ENCODE measurements at places on chromosomes 5 and 9.

GRCh38 chr5:116457062-116457461, 117.6 kb downstream of the SEMA6A start:
- DNase-seq = no peak

GRCh38 chr9:35340046-35340445, 149.9 kb upstream of the RUSC2 start:
- DNase-seq = no peak

- no peak for DNase-seq
Observed at GRCh38 chr5:40291338-40291737, 388.4 kb upstream of the PTGER4 start.

- DNase-seq = no peak
Observed at GRCh38 chr9:135123773-135124134, 36.3 kb downstream of the OLFM1 start.

GRCh38 chr9:99745085-99745484, 76.6 kb upstream of the NR4A3 start:
- no peak for DNase-seq

GRCh38 chr5:146805081-146805480, 73.5 kb downstream of the PPP2R2B start:
- no peak for DNase-seq

GRCh38 chr9:94648185-94648584, 8.9 kb upstream of the FBP1 start:
- DNase-seq = no peak

DNA sequence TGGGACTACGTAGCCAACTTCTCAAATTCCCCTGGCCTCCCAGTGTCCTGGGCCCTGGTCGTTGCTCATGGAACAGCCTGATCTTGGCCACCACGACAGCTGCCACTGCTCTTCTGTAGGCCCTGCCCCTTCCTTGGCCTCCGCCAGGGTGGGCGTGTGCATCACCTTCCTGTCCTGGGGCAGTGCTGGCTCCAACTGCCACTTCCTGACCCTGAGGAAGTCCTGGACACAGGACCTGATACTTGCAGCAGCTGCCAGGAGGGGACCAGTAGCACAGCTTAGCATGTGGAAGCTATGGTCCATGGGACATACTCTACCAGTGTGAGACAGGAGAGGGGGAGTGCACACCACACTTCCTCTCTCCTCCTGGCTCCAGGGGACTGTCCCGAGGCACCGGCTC, 145.2 kb downstream of the TENT4A start:
- no peak for DNase-seq

DNA sequence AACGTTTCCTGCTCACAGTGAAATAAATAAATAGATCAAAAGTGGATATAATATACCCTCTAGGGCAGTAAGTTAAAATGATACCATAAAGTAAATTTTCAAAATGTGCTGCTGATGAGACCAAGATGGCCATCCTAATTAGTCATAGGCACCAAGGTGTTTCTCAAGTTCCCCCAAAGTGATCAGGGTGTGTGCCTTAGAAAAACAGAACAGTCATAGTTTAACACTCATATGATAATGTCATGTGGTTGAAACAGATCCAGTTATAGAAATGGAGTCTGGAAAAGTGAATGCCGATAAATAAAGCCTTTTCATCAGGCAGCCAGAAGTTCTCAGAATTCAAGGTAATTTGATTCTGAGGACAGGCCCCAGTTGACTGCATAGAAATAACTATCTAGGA, 161.5 kb upstream of the CDKN2B start:
- DNase-seq = no peak

GRCh38 chr9:116937361-116937760, 250.3 kb downstream of the TRIM32 start:
- DNase-seq = no peak

DNA sequence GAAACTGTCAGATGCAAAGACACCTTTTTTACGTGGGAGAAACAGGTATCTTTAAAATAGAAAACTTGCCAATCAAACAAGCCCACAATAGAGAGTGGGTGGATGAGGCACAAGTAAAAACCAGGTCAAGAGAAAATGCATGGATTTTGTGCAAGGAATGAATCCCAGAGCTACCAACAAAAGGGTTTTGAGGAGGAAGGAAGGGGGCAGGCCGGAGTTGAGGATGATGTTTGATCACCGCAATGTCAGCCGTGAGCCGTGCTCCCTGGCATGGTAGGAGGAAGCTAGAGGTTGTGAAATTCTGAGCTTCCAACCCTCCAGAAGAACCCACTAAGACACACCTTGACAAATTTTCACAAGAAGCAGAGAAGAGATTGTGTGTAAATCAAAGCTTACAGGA, 53.2 kb downstream of the HRH2 start:
- DNase-seq = no peak

DNA sequence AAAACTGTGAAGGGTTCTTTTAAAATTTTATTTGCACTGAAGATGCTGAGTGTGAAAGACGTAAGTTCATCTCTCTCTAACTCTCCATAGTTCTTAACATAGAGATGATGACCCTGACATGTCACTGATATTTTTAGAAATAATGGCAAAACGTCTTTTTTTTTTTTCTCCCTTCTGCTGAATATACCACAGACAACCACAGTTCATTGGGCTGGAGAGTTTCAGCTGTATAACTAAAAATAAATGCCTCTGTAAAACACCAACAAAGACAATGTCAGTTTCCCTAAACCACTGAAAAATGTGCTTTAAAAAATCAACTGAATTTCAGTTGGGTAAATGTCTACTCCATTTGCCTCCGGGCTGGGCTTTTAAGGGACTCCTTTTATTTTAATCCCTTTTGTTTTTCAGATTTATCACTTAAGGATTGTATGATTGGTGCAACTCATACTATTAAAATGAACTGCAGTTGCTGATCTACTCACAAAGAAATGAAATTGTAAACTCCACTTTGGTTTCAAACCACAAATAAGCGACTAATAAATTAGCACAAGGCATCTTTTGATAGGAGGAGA, 830.9 kb upstream of the WWC1 start:
- DNase-seq = no peak

DNA sequence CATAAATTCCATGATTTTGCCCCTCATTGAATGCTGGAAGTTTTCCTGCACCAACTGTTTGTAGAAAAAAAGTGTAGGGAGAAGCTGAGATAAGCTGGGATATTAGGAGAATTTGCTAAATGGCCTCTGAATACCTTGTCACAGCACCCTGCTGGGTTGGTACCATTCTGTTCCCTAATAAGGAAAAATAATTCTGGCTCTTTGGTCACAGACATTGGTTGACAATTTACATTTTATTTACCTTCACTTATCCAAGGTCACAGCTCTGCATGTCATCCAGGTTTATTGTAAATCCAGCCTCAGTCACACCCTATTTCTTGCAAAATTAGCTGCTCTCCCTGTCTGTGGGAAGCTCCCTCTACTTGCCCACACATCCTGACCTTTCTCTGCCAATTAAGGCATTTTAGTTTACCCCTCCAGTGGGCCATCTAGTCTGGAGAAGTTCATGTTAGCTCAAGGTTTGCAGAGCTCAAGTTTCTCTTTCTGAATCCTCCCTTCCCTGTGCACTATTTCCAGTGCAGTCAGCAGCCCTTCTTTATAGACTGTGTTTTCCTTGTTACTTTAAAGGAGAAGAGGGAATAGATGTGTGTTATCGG, 115.4 kb upstream of the NTRK2 start:
- no peak for DNase-seq

DNA sequence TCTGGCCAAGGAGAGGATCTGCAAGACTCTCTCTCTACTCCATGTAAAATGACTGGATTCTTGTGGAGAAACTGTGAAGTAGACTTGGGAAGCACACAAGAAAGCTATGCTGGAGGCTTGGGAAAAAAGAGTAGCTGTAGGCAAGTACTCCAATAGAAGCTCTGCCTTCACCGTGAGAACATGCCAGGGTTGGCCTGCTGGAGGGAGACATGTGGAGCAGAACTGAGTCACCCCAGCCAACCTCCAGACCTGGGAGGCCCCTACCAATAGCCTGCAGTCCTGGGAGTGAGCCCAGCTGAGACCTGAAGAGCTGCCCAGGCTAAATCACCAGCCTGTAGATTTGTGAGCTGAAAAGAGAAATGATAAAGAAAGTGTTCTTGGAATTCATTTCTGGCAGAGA, 66.6 kb downstream of the DEPDC1B start:
- DNase-seq = no peak

- no peak for DNase-seq
Observed at GRCh38 chr9:129615407-129616285, 5.3 kb downstream of the C9orf50 start.

- no peak for DNase-seq
Observed at GRCh38 chr5:1800472-1801221, 560 bp upstream of the NDUFS6 start.

All from D721Med (cell line).